Activated CD4-positive, alpha-beta T cell treated with anti-CD3 and anti-CD28 coated beads, Interleukin-2, amount 50 U/mL, for 24 hours (primary cell): ENCODE measurements at places on chromosomes 4 and X.

DNA sequence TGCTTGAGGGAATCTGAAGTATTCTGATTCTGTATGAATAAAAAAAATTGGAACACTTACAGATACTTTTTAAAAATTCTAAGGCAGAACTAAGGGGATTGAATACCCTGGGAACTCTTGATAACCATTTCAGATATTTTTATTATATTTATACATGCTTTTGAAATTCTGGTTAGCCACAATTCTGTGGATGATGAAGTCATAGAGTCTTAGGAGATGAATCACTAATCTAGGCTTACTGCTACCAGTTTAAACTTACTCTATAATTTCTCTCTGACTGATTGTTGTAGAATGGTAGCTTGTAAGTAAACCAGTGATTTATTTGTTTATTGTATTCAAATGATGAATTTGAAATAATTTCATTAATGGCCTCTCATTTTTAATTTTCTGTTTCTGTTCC is 11.4 kb upstream of the SLAIN2 start:
- no peak for DNase-seq

- no peak for DNase-seq
Observed at GRCh38 chr4:151688003-151688784, 72.6 kb downstream of the GATB start.

- DNase-seq = no peak
Observed at GRCh38 chrX:115898382-115899001, 272.1 kb upstream of the AGTR2 start.

DNA sequence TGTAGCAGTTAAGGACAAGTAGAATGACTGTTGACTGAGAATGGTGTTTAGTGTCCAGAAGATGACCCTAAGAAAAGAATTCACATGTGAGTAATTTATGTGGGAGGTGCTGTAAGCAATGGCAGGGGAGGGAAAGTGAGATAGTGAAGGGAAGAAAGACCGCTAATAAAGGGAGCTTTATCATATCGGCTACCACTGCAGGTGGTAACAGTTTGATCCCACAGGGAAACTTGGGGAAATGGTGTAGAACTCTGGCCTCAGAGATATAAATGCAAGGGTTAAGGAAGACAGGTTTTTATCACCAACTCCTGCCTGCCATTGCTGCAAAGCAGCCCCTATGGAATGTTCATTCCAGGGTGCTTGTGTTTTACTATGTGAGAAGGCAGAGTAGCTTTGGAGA is 489.6 kb downstream of the STPG2 start:
- DNase-seq = no peak

DNA sequence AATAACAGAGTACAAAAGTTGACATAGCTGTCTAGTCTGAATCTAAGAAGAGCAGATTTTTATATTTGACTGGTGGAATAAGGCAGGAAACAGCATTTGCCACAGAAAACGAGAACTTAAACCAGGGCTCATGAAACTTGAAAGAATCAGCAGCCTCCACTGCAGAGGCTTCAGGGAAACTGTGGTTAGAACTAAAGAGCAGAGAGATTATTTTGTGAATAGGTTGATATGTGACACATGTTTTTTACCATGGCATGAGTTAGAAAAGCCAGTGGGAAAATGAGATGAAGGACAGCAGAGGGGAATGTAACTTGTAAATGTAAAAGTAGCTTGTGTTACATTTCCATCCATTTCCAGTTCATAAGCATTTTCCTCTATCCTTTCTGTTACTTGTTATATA is 63.7 kb upstream of the CAMK2D start:
- no peak for DNase-seq

DNA sequence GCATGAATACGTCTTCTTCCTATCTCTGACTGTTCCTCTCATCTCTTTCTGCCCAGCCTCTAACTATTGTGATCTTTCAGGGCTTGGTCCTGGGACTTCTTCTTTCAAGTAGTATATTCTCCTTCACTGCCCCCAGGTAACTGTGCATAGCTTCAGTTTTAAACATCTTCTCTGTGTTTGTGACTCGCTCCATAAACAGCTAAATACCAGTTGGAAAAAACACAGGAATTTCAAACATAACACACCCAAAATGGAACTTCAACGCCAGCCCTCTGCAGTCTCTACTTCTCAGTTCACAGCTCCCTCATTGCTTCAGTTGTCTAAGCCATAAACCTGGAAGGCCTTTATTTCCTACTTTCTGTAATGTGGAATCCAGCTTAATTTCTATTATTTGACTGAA is 16.6 kb downstream of the TRIML2 start:
- no peak for DNase-seq
